Hair follicle dermal papilla cell (primary cell): ENCODE measurements at places on chromosomes 4 and X. TPM values are rescaled to one million over a fixed set of nuclear protein-coding genes. Genes with fewer than 3 reads are reported as not detected.

Gene SORBS2
- total RNA-seq = 4.5 and 4.7 TPM in 2 replicates

Gene CD38
- not detected in 2 replicates for total RNA-seq

Gene SLC6A8
- 5.6 and 8.0 TPM in 2 replicates for total RNA-seq

Gene TCEAL7
- 21.3 and 23.6 TPM in 2 replicates for total RNA-seq

Gene SFRP2
- total RNA-seq = 0.16 and 0.49 TPM in 2 replicates
